ENCODE measurements at places on chromosomes 2 and 18.

- DNase-seq: no peak
These were observed 8.5 kb downstream of the RFX8 start for GRCh38 chr2:101466426-101466825.

DNA sequence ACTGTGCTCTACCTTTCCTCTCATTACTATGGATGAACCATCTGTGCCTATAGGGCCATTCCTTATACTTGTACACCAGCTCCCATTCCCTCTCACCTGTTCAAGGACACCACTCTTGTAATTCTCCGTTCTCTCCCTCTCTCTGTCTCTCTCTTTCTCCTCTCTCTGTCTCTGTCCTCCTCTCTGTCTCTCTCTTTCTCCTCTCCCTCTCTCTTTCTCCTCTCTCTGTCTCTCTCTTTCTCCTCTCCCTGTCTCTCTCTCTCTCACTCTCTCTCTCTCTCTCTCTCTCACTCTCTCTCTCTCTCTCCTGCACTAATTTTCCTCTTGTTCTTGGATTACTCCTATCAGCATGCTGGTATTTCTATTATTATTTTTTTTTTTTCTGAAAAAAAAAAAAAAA is 78.9 kb upstream of the RMDN2 start:
- no peak for DNase-seq

GRCh38 chr2:218161644-218162043 is 5.1 kb downstream of the CXCR1 start:
- no peak for DNase-seq

GRCh38 chr2:186101616-186102015 is 363.0 kb downstream of the FSIP2 start:
- DNase-seq: no peak

DNA sequence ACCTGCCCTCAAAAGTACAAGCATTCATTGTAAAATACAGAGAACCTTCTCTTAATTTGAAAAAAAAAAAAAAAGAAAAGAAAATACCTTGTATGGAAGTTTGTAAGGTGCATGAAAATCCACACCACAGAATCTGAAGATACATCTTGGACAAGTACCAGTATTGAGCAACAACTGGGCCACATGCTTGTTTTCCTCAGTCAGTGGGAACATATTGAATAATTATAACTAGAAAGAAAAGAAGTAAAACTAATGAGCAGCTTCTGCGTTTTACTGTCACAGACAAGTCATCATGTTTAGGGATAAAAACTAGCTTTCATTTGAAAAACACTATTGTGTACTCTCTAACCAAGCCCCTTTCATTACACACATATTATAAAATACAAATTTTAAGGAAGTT is 5.8 kb upstream of the PEX13 start:
- DNase-seq: no peak
